ENCODE measurements at places on chromosomes 3 and 15.

DNA sequence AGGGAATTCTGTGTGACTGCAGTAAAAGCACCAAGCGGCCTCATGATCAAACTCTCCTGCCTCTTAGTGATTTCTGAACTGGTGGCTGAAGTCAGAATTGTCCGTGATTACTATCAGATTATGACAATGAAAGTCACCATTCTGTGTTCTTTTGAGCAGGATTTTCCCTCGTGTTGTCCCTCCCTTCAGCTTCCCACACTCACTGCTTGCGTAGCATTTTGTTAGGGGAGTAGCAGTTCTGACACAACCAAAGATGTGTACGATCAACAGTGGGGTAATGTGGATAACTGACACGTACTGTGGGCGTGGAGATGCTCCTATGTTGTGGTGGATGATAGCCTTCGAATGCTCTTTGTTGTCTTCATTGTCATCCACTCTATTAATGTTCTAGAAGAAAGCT is 67.8 kb upstream of the ICE2 start:
- no peak for DNase-seq

GRCh38 chr3:30107531-30107930 is 498.9 kb upstream of the TGFBR2 start:
- DNase-seq, result no peak

DNA sequence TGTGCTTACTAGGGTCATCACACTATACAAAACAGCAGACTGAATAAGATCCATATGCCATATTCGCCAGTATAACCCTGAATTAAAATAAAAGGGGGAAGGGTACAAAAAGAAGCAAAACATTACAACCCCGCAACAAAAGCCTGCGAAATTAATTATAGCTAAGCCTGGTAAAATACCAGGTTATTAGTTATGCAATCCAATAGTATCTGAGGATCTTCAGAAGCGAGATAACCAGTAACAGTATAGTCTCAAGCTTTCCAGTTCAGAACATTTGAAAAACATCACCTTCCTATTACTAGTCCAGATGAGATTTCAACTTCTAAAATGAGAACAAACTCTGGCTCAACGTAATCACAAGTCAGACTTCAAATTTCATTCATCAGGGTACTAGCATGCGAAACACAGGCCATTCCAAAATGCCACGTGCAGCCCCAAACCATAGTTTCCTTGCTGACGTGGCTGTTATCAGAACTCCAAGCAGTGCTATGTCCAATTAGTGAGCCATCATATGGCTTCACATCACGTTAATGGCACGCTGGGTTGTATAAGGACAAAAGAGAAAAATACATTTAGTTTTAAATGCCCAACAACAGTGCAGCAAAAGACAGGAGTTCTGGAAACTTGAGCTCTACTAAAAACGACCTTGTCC is 1.1 kb downstream of the SSR3 start:
- DNase-seq, result no peak

DNA sequence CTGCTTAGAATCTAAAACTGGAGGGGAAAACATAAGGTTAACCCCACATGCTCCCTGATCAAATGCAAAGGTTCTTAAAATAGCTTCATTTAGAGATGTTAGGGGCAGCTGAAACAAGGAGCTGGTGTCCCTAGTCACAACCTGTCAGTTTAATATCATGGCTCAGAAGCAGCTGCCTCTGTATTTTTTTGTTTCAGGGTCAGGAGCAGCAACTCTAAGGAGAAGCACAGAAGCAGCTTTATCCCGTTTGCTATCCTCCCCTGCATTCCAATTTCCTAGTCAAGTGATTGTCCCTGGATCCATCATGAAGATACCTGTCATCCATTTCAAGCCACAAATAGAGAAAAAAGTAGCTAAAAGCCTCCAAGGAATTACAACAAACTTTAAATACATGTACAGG is 4.1 kb downstream of the FILIP1L start:
- DNase-seq, result no peak

- no peak for DNase-seq
Observed at GRCh38 chr15:25456196-25456595, 17.4 kb upstream of the UBE3A start.

- DNase-seq, result no peak
Observed at GRCh38 chr15:52246686-52247431, 48.7 kb downstream of the MYO5C start.

GRCh38 chr3:34300621-34301020 is 502.2 kb downstream of the PDCD6IP start:
- no peak for DNase-seq

GRCh38 chr15:38460543-38460942 is 6.6 kb downstream of the FAM98B start:
- DNase-seq, result no peak

- no peak for DNase-seq
Observed at GRCh38 chr3:143502081-143502480, 346.2 kb downstream of the SLC9A9 start.

DNA sequence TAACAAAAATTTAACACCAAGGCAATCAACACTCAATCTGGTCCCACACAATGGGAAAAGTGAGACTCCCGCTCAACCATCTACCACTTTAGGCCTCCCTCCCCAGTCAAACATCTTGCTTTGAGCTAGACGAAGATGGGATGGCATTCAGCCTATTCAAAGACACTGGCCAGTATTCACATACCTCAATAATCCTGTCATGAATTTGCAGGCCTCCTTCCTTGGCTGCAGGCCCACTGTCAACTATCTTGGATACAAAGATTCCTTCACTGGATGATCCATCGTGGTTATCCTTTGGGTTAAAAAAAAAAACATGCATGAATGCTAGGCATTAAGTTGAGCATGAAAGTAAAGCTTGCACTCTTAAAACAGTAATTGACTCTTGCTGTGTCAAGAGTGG is 22.6 kb downstream of the PDZRN3 start:
- no peak for DNase-seq

GRCh38 chr3:126445506-126445905 is 30.2 kb downstream of the ZXDC start:
- no peak for DNase-seq

GRCh38 chr3:32992310-32992686 is 40.9 kb downstream of the CCR4 start:
- DNase-seq, result no peak

GRCh38 chr15:31300981-31301672 is 25.5 kb upstream of the KLF13 start:
- no peak for DNase-seq

DNA sequence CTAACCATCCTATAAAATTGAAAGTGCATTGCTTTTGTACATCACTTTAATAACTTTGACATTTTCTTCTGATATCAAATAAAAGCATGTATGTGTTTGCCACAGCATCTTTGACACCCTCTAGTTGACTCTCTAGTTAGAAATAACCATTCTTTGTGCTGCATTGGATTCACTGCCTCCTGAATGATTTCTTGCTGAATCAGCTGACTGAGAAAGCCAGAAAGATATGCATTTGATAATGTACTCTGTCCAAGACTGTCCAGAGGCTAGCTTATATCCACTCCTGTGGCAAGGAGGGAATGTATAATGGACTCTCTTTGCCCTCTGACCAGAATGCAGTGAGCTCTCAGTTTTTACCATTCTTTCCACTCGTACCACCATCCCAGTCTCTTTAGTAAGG is 6.2 kb downstream of the RAB11A start:
- DNase-seq, result no peak
